MCF 10A (cell line): ENCODE measurements at places on chromosomes 4 and X.
A peak's percentile ranks its signal among the peaks of the same experiment; 100 is the strongest.

- no peak for DNase-seq
Measured at GRCh38 chr4:150944660-150945059, 70.4 kb downstream of the LRBA start.

DNA sequence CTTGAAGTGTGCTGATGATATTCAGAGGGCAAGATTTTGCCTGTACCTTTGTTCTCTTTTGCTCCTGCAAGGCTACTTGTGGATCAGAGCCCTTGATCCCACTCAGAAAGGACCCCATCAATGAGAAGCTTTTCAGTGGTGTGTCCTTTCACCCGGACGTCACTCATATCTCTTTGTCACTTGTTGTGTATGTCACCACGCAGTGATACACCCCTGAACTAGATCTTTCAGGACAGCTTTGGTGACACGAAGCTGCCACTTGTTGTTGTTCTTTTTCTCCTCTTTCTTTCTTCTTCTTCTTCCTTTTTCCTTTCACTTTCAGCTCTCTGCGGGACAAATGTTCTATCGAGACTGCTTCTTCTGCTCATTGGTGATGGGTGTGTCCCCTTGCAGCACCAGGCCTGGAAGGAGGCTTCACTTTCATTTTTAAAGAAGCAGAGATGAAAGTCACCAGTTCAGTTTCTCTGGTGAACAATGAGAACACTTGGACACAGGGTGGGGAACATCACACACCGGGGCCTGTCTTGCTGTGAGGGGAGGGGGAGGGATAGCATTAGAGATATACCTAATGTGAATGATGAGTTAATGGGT lies 83.6 kb downstream of the NBDY start:
- DNase-seq: no peak

GRCh38 chrX:13420545-13421183 lies 100.8 kb upstream of the ATXN3L start:
- DNase-seq: no peak

DNA sequence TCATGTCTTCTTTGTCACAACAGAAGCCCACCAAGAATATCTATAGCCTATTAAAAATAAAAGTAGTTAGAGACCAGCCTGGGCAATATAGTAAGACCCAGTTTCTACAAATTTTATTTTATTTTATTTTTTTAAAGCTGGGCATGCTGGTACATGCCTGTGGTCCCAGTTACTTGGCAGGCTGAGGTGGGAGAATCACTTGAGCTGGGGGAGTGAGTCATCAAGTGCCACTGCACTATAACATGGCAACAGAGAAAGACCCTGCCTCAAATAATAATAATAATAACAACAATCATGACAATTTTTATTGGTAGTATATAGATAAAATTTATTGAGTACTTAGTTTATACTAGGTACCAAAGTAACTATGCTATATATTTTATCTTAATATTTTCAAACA lies 93.0 kb upstream of the NPFFR2 start:
- peak; percentile 24 for DNase-seq

- no peak for DNase-seq
Measured at GRCh38 chrX:49111791-49112190, 11.7 kb downstream of the GPKOW start.

DNA sequence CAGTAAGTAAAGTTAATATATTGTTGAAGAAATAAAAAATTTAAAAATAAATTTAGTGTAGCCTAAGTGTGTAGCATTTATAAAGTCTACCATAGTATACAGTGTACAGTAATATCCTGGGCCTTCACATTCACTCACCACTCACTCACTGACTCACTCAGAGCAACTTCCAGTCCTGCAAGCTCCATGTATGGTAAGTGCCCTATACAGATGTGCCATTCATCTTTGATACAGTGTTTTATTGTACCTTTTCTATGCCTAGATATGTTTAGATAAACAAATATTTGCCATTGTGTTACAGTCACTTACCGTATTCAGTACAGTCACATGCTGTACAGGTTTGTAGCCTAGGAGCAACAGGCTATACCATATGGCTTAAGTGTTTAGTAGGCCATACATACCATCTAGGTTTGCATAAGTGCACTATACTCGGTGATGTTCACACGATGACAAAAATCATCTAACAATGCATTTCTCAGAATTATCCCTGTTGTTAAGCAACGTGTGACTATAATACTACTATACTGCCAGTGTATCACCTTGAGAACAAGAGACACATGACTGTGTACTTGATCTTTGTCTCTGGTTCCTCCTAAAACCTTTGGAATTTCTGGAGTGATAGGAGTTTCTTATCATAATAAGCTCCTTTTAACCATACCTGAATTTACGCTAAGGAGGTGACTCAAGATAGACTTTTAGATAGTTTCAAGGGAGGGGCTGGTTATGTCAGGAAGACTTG lies 25.8 kb upstream of the SEPTIN11 start:
- no peak for DNase-seq

DNA sequence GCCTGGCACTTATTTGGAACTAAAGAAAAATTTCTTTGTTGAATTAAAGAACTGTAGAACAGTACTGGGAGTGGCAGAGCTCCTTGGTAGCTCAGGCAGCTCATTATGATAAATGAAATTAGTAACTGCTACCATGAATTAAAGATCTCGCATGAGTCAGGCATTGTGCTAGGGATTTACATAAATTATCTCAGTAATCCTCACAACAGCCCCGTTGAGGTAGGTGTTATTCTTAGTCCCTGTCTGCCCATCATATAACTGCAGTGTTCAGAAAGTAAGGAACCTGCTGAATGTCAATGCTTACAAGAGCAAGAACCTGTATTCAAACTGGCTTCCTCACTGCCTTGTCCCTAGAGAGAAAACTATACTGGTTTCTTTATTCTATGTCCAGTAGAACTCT lies 108.3 kb downstream of the NLGN4X start:
- DNase-seq: no peak

- no peak for DNase-seq
Measured at GRCh38 chrX:153688071-153688470, 345 bp downstream of the SLC6A8 start.

GRCh38 chr4:37588150-37588549 lies 98.0 kb downstream of the RELL1 start:
- no peak for DNase-seq

GRCh38 chr4:89221167-89221867 lies 86.3 kb downstream of the GPRIN3 start:
- DNase-seq: no peak

- no peak for DNase-seq
Measured at GRCh38 chr4:104447294-104447693, 47.4 kb downstream of the CXXC4 start.

DNA sequence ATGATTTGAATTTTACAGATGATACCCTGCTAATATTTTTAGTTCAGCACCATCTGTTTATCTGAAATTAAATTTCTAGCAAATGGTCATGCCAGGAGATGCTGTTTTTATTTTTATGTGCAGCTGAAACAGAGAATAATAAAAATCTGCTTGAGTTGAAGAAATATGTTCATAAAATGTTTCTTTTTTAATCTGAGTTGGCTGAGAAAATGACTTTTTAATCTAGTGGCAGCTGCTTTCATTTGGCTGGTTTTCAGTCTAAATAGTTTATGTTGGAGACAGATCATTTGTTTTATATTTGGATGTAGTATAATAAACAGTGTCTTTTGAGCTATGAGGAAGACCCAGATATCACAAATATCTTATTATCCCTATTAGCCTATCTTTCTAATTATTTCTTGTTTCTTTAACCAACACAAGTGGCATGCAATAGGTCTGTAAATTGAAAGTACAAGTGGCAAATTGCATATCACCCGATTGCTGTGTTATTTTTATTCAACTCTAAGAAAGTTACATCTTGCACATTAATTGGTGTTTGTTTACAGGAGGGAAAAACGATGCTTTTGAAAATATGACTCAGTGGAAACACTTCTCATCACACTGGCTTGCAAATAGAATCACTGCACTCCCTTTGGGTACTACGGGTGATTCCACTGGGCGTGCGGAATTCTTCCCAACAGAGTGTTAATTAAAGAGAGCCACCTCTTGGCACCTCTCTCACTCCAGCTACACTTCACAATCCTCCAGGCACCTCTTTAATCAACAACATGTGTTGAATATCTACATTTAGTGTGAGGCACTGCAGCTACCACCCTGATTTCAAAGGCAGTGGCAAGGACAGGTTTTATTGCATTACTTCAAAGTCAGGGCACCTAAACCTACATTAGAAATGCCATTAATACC lies 51.7 kb upstream of the AP1S2 start:
- DNase-seq: no peak

DNA sequence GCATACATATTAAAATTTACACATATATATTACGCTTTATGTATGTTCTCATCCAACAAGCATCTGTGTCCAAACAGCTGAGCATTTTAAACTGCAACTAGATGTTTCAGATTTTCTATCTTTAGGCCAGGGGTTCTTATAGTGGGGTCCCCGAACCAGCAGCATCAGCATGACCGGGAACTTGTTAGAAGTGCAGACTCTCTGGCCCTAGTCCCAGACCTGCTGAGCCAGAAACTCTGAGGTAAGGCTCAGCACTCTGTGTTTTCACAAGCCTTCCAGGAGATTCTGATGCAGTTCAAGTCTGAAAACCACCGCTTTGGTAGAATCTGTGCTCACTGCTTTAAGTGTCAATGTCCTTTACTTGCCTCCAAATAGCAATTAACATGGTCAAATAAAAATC lies 266.2 kb upstream of the CASK start:
- no peak for DNase-seq

DNA sequence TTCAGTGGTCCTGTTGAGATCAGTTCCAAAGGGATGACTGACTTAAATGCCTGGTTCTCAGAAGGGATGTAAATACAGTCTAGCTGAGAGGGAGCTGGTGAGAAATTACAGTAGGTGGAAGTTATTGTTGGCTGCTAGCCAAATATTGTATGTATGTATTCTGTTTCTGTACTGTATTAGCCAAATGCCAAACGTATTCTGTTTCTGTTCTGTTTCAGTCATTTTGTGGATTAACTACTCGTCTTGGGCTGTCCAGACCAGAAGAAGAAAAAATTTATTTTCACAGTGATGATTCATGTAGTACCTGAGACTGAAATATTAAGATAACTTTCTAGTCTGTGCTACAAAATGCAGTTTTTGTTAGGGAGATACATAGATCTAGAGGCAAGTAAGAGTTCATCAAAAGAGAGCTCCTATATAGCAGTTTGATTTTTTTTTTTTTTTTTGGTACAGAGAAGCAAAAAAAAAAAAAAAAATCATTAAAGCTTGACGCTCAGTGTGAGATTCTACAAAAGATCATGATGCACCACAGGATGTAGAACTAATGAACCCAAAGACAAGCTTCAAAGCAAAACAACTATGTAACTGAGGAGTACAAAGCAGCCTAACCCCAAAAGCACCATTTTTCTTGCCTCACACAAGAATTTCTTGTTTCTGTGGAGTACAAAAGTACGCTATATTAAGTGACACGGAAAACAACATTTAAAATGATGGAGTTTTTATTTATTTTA lies 54.8 kb downstream of the CASP6 start:
- DNase-seq: no peak

DNA sequence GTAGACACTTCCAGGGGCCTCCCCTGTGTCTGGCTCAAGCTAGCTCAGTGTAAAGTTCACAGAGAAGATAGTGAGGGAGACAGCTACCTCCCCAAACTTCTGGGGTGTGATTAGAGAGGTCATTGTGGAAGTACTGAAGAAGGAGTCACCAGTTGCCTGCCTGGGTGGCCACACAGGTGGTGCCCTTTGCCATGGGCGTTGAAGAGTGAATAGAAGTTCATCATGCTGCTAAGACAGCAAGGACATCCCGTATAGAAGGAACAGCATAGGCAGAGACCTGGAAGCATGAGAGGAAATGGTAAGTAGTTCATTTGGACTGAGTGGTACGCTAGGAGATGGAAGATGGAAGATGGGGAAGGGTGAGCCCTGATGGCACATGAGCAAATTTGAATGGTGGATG lies 110.1 kb downstream of the PJA1 start:
- no peak for DNase-seq

DNA sequence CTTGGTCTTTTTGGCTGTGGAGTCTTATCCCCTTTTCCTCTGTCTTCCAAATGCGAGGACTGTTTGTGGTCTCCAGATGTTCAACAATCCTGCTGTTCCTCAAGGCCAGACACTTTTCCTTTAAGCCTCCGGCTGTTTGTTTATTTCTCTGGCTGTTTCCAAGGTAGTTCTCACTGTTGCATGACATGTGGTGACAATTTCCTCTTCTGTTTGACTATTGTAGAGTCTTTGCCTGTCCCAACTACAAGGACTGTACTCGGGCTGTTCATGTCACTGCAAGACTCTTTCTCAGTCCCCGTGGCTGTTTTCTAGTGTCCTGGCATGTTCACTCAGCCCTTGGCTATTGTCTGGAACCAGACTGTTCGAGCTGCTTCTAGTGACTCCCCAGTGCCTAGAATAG lies 50.6 kb downstream of the ZNF157 start:
- no peak for DNase-seq

GRCh38 chr4:2862528-2862927 lies 18.9 kb downstream of the ADD1 start:
- DNase-seq: peak; percentile 22

GRCh38 chr4:126267689-126268088 lies 952.9 kb downstream of the FAT4 start:
- peak; percentile 33 for DNase-seq

DNA sequence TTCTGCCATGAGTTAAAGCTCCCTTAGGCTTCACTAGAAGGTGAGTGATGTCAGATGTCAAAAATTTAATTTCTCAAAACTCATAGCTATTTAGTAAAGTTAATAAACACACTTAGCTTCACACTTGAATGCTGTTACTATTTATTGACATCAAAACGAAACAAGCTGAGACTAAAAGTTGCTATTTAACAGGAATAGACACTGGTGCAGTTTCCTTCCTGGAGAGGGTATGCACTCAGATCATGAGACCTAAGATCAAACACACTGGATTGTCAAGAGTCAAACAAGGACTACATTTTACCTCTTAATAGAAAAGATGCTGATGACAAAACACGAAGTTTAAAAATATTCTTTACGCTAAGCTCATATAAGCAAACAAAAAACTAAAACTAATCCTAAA lies 18.9 kb downstream of the UPF3B start:
- no peak for DNase-seq

- no peak for DNase-seq
Measured at GRCh38 chr4:104989371-104989770, 157.3 kb upstream of the TET2 start.

DNA sequence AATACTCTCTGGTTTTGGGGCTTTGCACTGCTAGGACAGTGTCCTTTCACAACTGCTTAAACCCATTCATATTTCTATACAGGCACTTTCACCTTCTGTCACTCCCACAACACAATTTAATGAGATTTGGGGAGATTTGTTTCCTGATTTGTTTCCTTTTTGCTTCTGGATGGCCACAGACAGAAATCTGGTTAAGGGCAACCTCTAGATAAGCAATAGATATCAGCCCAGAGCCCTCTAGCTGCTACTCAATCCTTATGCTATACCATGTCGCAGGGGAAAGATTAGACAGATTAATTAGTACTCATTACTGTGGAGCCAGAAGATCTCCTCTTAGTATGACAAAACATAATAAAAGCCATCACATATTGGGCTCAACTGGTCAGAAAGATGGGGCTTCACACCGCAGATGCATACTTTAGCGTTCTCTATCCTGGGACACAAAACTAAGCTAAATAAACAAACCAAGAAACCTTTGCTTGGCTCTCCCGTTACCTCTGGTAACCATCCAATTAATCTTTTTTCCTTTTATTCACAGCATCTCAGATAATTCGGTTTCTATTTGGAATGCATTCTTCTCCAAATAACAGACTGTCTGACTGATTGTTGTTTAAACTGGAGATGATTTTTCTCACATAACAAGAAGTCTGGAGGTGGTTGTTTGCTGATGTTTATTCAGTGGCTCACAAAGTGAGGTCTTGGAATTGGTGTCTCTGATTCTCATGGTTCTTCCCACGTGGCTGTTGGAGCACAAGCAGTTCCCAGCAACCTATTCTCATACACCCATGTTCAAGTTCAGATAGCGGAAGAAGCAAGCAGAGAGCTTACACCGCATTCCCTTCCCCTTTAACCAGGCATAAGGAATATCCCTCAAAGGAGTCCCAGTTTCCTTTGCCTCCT lies 41.0 kb upstream of the ZNF330 start:
- no peak for DNase-seq
